ENCODE measurements at places on chromosomes 3 and 15. TPM values are rescaled to one million over a fixed set of nuclear protein-coding genes. Genes with fewer than 3 reads are reported as not detected.

DNA sequence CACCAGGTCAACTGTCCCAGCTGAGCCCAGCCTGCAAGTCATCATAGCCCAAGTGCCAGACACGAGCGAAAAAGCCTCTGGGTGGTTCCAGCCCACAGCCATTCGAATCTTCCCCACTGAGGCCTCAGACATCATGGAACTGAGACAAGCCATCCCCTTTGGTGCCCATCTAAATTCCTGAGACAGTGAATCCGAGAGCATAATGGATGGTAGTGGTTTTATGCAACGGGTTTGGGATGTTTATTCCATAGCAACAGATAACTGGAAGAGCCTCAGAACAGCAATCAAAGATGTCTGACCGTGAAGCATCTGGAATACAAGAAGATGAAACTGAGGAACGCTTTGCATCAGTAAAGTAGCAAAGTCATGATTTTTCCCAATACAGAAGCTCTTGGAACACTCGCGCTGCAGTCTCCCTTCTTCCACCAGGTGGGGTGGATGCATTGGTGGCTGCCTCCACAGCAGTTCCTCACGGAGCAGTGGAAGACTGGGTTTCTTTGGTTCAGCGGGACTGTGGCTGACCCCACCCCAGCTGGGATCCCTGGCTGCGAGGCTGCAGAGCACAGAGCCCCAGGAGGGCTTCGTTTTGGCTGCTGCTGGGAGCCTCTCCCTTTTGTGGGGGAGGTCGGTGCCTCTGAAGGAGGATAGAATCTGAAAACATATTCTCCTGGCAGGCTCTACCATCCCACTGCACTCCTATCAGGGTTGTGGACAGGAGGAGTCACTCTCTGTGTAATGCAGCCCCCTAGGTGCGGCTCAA, 26.4 kb upstream of the PDE8A start:
- peak; percentile 63 for DNase-seq
- H3K4me3 ChIP-seq, result no peak overlapping the region
- H3K27ac ChIP-seq, result no peak overlapping the region
- H3K36me3 ChIP-seq, result no peaks in the 10 kb centered on the region
- H3K27me3 ChIP-seq, result peaks cover 1% of the 10 kb centered on the region

DNA sequence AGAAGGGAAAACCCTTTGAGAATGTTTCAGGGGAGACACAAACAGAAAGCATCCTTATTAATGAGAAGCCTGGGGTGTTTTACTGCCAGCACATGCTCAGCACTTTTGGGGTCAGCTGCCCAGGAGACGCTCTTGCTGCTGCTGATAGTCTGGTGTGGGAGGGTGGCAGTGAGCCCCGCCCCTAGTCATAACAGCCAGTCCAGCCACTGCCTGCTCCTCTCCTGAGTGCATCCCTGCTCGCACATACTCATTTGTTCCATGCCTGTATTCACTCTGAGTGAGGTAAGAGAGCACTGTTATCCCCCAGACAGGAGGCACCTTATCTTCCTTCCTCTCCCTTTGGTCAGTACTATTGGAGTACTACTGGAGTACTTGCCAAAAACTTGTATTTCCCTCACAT, 101.3 kb downstream of the ETFA start:
- H3K4me1 ChIP-seq, result no peaks in the 10 kb centered on the region
- no peak for DNase-seq
- no peaks in the 10 kb centered on the region for H3K27me3 ChIP-seq
- peaks cover 10% of the 10 kb centered on the region for H3K36me3 ChIP-seq

GRCh38 chr3:142209655-142210054, 15.7 kb downstream of the GK5 start:
- DNase-seq, result no peak
- H3K4me1 ChIP-seq, result no peaks in the 10 kb centered on the region
- H3K36me3 ChIP-seq, result peaks cover 53% of the 10 kb centered on the region
- no peak overlapping the region for H3K4me3 ChIP-seq

DNA sequence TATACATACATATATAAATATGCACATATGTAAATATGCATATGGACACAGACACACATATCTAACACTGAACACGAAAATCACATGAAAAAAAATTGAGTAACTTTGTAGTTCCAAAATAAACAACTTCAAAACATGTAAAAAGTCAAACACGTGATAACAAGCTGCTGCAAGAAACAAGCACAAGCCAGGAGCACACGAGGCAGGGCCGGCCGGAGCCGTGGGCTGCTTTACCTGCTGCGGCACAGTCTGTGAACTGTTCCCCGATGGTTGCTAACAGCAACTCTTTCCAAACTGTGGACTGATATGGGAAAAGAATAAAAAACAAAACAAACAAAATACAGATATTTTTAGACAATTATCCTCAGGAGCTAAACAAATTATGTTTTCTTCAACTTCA, 31.6 kb downstream of the EIF4E3 start:
- no peak overlapping the region for H3K27ac ChIP-seq
- DNase-seq, result no peak
- no peak overlapping the region for H3K4me3 ChIP-seq
- H3K4me1 ChIP-seq, result peaks cover 6% of the 10 kb centered on the region

GRCh38 chr3:194189243-194189791, 53.4 kb downstream of the HES1 start:
- H3K4me3 ChIP-seq, result no peak overlapping the region
- H3K4me1 ChIP-seq, result peaks cover 3% of the 10 kb centered on the region
- no peak for DNase-seq
- no peaks in the 10 kb centered on the region for H3K36me3 ChIP-seq
- no peak overlapping the region for H3K27ac ChIP-seq

GRCh38 chr15:78247911-78248310, 13.5 kb upstream of the ACSBG1 start:
- H3K36me3 ChIP-seq, result no peaks in the 10 kb centered on the region
- DNase-seq, result no peak
- H3K27me3 ChIP-seq, result no peaks in the 10 kb centered on the region
- H3K27ac ChIP-seq, result no peak overlapping the region
- no peak overlapping the region for H3K4me3 ChIP-seq

DNA sequence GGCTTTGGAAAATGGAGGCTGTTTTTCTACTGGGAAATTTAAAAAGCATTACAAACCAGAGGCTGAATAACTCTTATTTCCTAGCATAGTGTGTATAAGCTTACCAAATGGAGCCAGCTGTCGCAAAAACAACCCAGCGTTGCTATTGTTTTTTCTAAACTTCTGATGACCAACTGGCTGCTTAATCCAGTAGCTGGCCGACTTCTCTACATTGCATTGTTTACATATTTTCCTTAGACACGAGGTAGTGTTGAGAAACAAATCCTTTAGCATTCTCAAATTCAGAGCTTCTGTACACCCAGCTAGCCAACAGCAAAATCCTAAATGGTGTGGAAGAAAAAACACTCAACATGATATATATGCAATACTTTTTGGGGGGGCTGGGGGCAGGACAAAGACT, 161.0 kb upstream of the ADAMTS9 start:
- no peak for DNase-seq
- no peaks in the 10 kb centered on the region for H3K4me1 ChIP-seq
- H3K27ac ChIP-seq, result no peak overlapping the region

DNA sequence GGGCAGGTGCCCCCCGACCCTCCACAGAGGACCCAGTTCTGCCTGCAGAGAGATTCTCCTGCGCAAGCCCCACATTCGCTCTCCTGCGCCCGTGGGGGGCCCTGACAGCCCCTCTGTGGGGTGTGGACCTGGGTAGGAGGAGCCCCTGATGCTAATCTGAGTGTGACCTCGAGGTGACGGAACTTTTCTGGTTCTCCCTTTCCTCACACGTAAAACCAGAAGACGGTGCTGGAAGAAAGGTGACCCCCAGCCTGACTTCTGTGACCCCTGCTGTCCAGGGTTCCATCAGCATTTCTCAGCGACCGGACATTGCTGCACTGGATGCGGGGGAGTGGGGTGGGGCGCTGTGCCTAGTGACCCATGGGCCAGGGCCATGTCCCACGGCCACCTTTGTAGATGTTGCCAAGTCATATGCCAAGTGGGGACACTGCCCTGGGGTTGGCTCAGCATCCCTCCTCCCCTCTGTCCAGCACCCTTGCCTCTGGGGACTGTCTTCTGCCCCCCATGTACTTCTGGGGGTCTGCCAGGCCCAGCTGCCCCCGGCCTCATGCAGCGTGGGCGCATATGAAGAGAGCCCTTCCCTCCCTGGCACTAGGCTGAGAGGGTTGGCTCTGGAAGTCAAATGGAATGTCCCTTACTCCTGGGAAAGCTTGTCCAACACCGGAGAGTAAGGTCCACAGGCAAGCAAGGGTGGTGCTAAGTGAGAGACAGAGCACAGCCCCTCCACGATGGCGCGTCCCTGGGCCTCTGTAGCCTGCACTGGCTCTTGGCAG, 129.1 kb upstream of the MEF2A start:
- no peaks in the 10 kb centered on the region for H3K36me3 ChIP-seq
- H3K27me3 ChIP-seq, result no peaks in the 10 kb centered on the region
- no peak overlapping the region for H3K4me3 ChIP-seq
- H3K27ac ChIP-seq, result no peak overlapping the region
- H3K4me1 ChIP-seq, result peaks cover 21% of the 10 kb centered on the region
- no peak for DNase-seq

Gene IL17RB
- 0.92 TPM for total RNA-seq

Gene B3GALNT1
- total RNA-seq, result 1.6 TPM

Gene NRROS
- total RNA-seq, result 24.5 TPM

All from activated CD4-positive, alpha-beta memory T cell treated with anti-CD3 and anti-CD28 coated beads for 36 hours (primary cell).